ENCODE measurements at places on chromosomes 3 and 15.

DNA sequence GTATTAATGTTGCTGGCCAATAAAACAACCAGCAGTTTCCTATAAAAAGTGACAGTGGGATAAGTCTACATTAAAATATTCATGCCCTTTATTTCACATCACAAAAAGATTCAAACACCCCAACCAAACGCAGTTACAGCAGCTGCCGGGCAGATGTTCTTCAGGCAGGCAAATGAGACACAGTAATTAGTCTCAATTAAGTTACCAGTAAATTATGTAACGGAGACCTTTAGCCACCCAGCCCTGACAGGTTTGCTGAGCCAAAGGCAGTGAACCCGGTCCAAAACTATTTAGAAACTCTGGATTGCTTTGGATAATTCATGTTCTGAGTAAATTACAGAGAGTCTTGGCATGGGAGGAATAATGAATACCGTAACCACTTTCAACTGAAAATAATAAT is 289.2 kb upstream of the LYSMD4 start:
- DNase-seq = no peak

GRCh38 chr15:26631894-26632293 is 141.0 kb downstream of the GABRB3 start:
- no peak for DNase-seq

DNA sequence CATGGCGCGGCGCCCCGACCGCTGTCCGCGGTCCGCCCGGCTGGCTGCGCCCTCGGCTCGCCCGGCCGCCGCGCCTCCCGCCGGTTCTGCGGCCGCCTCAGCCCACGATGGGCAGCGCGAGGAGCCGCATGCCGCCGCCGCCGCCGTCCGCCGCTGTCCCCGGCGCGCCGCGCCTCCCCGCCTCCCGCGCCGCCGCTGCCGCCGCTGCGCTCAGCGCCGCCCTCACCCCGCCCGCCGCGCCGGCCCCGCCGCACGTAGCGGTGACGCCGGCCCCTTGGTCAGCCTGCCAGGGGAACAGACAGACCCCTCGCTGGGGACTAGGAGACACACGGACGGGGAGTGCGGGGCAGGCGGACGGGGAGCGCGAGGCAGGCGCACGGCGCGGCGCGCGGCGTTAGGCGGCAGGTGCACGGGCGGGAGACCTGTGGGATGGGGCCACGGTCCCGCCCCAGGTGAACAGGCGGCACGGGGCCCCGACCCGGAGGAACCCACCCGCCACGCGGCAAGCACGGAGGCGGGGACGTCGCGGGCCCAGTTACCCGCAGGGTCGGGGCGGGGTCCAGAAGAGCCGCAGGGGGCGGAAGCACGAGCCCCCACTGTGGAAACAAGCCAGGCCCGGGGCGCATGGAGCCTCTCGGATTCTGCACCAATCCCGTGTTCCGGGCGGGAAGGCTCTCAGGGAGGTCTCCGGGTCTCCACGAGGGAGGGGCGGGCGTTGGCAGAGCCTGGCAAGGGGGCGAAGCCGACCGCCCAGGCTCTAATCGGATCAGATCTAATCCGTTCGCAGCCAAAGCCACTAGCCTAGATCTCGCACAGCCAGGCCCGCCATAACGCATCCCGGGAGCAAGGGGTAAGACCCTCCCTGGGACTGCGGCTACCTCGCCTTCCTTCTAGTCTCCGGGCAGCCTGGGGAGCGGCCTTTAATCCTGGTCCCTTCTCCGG is at the start of gene CSPG5:
TSS of gene CSPG5 (minus strand) at position 175 of the 942 bp plus-strand sequence. CDS start at position 3, 172 bp downstream.
- peak; percentile 13 for DNase-seq

- DNase-seq = no peak
These were observed 111.9 kb upstream of the PTPRG start for GRCh38 chr3:61449327-61450040.

- DNase-seq = no peak
These were observed 99.9 kb downstream of the GMPS start for GRCh38 chr3:155970398-155970797.
